Stimulated activated CD8-positive, alpha-beta memory T cell treated with anti-CD3 and anti-CD28 coated beads, Interleukin-4, amount 100 ng/mL, for 1 hour (primary cell): ENCODE measurements at places on chromosomes 5 and 9.

DNA sequence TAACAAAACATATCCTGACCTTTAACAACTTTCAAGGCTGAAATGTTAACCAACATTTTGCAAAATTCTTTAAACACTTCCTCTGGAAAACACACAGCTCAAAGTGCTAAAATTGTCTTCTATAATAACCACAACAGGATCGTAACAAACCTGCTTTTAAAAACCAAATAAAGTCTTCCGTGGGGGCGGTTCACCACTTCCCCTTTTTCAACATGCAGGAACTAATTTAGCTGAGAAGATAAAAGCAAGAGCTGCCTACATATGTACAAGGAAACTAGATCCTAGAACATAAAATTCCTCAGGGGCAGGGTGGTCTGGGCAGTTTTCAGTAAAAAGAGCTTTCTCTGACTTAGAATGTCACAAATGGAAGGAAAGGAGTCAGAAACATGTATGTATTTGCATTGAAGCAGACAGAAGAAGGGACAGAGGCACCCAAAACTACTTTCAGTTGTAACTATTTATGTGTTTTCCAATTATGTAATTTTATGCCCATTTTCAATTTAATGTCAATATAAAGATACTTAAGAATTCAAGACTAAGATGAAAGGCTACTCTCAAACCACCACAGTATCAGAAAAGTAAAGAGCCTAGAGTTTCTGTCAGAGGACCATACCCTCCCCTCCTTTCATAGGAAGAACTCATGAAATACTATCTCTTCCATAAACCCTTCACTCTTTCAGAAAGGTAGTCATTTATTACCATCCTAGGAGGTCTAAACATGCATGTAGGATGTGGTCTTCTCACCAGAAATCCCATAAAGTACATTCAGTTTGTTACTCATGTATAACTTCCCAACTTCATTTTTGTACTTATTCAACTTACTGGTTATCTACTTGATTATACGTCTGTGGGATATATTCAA, 185.9 kb upstream of the RASA1 start:
- no peak for DNase-seq

DNA sequence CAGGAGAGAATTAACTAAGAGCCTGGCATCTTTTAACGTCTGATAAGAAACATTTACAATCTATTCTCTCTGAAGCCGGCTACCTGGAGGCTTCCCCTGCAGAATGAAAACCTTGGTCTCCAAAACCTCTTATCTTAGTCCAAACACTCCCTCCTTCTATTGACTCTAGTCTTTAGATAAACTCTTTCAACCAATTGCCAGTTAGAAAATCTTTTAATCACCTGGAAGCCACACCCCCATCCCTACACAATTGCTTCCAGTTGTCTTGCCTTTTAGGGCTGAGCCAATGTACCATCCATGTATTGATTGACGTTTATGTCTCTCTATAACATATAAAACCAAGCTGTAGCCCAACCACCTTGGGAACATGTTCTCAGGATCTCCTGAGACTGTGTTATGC, 1343.1 kb upstream of the C9orf72 start:
- no peak for DNase-seq

GRCh38 chr9:77588271-77588937, 59.7 kb downstream of the GNA14 start:
- DNase-seq, result no peak

- no peak for DNase-seq
Observed at GRCh38 chr5:134174841-134175839, 1.6 kb downstream of the SKP1 start.

- DNase-seq, result no peak
Observed at GRCh38 chr9:138071731-138072130, 194.1 kb downstream of the CACNA1B start.

DNA sequence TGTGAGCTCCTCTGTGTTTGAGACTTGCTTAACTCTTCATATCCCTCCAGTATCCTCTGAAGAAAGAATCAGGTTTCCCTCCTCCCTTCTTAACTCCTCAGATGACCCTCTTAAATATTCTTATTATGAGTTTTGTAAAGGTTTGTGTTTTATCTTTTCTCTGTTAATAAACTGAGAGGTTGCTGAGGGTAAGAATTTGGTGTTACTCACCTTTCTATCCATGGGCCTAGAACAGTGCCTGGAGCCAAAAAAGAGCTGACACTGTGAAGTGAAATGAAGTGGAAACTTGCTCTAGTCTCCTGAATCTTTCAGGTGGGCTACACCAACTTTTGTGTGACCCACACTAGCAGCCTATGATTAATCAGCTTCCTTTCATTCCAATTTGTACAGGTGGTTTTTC, 208.4 kb downstream of the CSNK1G3 start:
- DNase-seq, result no peak

GRCh38 chr5:37121027-37121426, 128.1 kb downstream of the CPLANE1 start:
- no peak for DNase-seq

- DNase-seq, result no peak
Observed at GRCh38 chr5:170423692-170424091, 34.5 kb upstream of the KCNMB1 start.

DNA sequence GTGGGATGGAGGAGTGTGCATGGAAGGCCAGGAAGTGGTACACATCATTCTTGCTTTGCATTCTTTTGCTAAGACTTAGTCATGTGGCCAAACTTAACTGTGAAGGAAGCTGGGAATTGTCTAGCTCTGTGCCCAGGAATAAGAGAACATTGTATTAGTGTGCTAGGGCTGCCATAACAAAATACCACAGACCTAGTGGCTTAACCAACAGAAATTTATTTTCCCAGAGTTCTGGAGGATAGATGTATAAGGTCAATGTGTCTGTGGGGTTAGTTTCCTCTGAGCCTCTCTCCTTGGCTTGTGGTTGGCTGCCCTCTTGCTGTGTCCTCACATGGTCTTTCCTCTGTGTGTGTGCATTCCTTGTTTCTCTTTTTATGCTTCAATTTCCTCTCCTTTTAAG, 32.4 kb downstream of the NNT start:
- no peak for DNase-seq

DNA sequence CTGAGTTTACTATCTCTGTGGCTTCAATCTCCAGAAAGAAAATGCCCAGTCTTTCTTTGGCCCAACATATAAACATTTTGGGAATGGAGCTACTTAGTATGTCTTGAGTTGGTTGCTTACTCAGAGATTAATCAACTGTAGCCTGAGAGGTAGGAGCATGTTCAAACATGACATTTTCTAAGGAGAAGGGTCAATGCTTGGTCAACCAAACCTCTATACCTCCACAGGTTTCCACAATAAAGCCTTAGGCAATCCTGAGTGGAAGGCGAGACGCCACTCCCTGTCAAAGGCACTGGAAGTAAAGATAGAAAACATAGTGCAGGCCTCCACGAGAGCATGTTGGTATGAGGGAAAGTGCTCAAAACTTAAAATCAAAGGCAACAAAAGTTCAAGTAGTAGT, 411.4 kb downstream of the KCTD16 start:
- DNase-seq, result no peak

- DNase-seq, result no peak
Observed at GRCh38 chr5:13783726-13784125, 160.8 kb downstream of the DNAH5 start.

- DNase-seq, result no peak
Observed at GRCh38 chr5:98130261-98131035, 643.0 kb upstream of the RGMB start.

- DNase-seq, result no peak
Observed at GRCh38 chr5:180820788-180821321, 18.2 kb upstream of the MGAT1 start.

DNA sequence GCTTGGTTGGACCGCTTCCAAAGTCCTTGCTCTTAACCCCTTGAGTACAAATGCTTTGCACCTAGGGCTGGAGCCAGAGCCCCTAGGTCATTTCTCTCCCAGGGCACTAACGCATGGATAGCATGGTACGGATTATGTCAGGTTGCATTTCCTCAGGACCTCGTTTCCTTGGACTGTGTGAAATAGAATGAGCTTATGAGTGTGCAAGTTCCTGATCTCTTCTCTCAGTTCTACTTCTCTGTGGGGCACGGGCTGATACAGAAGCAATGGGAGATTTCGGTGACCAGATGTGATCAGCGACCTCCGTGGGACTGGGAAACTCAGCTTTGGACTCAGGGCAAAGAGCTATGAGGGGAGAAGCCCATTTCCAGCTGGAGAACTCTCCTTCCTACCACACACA, 14.2 kb downstream of the SPARC start:
- no peak for DNase-seq

GRCh38 chr9:38244971-38245370, 147.5 kb upstream of the ALDH1B1 start:
- no peak for DNase-seq

- no peak for DNase-seq
Observed at GRCh38 chr9:121499427-121500164, at the start of gene GGTA1. Gene GGTA1, minus strand, starts transcription at chr9:121499844. Its CDS starts 31,922 bp downstream, at chr9:121467922.

DNA sequence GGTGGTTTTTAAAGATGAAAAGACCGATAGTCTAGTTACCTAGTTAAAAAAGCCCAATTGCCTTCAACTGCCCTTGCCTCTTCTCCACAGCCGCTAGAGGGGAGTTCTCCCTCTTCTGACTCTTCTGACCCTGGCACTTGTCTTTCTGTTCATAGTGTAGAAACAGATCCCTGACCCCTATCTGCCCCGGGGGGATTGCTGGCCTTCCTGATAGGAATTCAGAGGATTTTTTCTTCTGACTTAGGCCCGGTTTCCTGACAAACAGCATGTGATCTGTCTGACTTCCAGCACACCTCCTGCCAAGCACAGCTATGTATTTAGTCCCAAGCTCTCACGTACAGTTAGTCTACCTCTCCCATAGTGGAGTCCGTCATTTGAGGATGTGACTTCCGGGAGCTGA, 5.0 kb upstream of the TMEM268 start:
- DNase-seq, result no peak

DNA sequence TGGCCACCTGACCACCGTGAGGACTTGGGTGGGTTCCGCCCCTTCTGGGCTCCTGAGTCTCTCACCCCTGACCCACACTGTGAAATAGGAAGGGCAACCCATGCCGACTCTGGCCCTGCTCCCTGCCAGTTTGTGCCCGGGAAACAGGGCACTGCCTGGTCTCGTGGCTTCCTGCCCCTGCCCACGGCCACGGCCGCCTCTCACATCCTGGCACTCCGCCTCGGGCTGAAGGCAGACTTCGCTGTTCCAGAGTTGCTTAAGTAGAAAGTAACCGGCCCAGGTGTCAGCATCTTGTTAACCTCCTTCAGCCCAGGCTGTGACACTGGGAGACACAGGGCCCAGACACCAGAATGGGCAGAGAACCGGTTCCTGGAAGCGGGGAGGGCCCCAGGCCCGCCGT, 68.7 kb upstream of the RNU6ATAC start:
- no peak for DNase-seq

GRCh38 chr5:6637590-6637989, 4.3 kb downstream of the SRD5A1 start:
- DNase-seq, result no peak

DNA sequence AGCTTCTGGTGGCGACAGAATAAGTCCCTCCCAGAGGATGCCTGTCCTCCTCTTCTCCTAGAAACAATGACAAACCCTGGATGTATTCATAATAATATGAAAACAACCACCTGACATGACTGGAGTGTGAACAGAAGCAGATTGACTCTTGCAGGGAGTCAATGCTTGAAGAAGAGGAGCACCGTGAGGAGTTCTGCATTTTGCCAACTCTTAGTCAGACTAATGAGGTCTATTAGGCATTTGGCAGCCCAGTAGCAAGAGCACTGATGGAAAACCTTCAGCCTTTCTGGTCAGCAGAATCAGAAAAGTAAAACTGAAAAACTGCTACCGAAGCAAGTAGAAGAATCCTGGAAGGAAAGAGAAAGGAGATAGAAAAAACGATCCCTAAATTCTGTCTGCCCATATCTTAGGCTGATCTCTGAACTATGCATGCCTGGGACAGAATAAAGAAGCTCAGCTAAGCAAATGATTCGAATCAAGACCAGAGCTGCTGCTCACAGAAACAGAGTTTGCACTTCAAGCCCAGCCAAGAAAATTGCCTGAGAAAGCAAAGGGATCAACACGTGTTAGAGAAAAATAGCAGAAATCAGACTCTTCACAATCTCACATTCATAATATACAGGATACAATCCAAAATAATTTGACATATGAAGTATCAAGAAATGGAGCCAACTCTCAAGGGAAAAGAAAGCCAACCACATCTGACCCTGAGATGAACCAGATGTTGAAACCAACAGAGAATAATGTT, 69.5 kb upstream of the OSMR start:
- no peak for DNase-seq

- DNase-seq, result no peak
Observed at GRCh38 chr5:180208435-180209081, 453 bp downstream of the RASGEF1C start.

DNA sequence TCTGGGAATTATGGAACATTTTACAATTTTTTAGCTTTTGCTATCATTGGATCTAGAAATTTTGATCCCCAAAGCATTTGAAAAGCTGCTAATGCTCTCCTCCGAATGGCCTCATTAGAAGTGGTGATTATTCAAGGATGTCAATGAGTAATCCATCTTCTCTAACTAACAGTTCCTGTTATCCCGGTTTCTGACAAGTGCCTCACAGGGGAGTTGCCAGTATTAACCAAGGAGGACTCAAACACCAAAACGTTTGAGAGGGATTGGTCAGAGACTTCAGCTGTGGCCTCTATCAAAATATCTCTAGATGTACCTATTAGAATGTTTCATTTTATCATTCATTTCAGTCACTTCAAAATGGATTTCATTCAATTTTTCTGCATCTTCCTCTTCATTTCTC, 208.3 kb upstream of the ITGA1 start:
- no peak for DNase-seq

- no peak for DNase-seq
Observed at GRCh38 chr5:143851383-143851782, 39.4 kb downstream of the HMHB1 start.

GRCh38 chr9:119318371-119318770, 50.9 kb downstream of the BRINP1 start:
- no peak for DNase-seq

GRCh38 chr9:93911136-93911745, 43.9 kb downstream of the BARX1 start:
- DNase-seq, result no peak

DNA sequence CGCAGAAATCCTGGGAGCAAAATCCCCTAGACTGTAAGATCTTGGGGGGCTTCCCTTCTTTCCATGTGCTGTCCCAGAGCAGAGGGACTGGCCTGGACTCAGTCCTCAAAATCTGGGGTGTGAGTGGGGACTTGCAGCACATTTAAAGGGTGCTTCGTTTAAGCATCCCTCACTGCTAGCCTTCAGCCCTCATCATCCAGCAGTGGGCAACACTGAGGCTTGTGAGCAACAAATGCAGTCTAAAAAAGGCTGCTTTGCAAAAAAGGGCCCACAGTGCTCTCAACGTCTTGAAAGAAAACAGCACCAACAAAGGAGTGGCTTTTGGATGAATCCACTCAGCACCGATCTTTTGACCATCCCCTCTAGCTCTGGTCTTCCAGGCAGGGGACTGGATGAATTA, 128.3 kb upstream of the TBC1D2 start:
- no peak for DNase-seq

DNA sequence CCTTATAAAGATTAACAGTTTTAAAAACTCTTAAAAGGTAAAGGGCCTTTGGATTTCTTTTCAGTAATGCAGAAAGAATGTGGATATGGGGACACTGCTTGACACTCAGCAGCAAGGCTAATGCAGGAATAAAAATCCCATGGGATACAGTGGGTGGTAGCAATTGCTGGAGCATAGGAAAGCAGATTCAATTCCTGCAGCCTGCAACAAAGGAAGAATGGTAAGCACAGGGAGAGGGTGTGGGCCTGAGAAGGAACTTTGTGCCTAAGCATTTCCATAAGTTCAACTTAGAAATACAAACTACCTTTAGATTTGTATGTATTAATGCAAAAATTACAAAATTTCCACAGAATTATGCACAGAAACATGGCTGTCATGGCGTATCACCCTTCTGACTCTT, 65.8 kb upstream of the CDK5RAP2 start:
- no peak for DNase-seq
